ENCODE measurements at places on chromosomes 7 and 10.
A peak's percentile ranks its signal among the peaks of the same experiment; 100 is the strongest.

DNA sequence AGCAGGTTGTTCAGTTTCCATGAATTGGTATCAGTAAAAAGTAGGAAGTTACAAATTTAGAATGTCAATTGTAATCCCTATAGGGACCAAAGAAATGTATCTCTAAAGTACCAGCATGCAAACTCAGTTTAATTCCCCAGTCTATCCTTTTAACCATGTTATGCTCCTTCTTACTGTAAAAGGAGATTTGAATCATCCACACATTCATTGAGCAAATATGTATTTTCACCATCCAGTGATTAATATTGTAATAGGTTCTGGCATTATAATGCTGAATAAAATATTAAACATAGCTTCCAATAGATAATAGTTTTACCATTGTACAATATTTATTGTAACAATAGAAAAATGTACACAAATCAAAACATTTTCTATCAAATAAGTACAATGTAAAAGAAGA is 228.2 kb upstream of the SEMA3A start:
- DNase-seq: no peak

GRCh38 chr10:127434006-127434405 is 115.1 kb upstream of the NPS start:
- no peak for DNase-seq

DNA sequence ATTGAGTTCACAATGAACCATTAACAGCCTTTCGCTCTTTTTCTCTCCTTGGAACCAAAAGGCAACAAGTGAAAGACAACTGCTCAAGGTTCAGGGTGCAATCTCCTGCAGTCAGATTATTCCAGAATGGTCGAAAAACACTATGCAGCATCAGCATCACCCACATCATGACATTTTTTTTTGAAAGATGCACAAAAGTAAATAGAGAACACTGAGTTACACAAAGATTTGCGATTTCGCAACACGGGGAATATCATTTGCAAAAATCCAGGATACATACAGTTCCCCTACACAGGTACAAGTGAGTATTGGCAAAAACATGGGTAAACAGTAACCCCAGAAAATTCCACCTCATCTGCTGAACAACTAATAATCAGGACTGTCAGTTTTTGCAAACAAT is 611.5 kb downstream of the KCNMA1 start:
- DNase-seq: no peak

DNA sequence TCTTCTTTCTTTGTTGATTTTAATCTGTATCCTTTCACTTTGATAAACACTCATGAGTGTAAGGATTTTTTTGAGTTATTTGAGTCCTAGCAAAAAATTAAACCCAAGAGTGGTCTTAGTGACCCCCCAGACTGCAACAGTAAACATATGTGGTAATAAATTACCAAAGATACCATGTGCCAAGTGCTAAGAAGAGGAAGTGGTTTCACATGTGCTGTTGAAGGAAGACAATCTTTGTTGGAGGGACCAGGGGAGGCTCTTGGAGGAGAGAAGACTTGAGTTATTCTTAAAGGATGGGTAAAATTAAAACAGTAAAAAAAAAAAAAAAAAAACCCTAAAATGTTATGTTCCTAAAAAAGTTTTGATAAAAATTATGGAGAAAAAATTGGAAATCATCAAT is 150.2 kb downstream of the SEC23IP start:
- DNase-seq: no peak

DNA sequence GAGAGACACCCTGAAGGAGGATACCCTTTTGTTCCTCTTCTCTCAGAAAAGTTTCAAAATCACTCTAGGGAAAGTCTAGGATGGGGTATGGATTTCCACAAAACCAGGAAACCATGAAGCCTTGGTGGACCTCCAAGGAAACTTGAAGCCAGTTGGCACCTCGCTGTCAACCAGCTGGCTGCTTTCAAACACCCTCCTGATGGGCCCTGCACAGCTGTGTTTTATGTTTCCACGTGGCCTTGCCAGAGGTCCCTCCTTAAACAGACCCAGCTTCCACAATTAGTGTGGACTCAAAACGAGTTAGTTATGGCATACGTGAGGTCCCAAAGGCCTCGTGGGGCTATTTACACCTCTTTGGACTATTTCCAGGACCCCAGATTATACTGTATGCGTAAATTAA is 5.9 kb downstream of the PPP1R3A start:
- no peak for DNase-seq

DNA sequence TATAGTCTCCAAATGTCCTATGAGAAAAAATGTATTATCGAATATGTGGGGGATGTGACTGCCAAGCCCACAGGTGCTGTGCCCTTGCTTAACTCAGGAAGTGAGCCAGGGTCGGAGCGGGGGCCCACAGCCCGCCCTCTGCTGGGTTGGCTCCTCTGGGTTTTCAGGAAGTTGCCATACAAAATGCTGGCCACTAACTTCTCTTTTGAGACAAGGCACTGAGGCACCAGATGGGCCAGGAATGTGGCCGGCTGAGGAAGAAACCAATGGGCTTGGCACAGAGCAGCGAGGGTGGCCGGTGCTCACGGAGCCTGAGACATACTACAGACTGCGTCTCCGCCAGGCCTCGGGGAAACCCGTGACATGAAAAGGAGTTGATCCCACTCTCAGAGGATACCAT is 58.9 kb downstream of the FAM53B start:
- DNase-seq: no peak

GRCh38 chr10:117653170-117653515 is 110.6 kb downstream of the EMX2 start:
- DNase-seq: peak; percentile 39

DNA sequence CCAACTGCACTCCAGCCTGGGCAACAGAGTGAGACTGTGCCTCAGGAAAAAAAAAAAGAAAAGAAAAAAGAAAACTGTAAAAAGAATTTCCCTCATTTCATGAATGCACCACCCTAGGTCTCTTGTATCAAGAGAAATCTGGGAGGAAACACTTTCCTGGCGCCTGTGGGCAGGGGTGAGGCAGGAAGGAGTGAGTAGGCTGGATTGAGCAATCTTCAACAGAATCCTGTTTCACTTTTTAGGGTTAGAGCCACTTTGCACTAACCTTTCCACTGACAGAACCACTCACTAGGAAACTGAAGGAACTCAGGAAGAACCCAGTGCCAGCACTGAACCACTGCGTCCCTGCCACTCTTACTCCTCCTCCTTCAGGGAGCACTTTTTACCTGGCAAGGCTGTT is 282.1 kb downstream of the CCDC3 start:
- DNase-seq: no peak

DNA sequence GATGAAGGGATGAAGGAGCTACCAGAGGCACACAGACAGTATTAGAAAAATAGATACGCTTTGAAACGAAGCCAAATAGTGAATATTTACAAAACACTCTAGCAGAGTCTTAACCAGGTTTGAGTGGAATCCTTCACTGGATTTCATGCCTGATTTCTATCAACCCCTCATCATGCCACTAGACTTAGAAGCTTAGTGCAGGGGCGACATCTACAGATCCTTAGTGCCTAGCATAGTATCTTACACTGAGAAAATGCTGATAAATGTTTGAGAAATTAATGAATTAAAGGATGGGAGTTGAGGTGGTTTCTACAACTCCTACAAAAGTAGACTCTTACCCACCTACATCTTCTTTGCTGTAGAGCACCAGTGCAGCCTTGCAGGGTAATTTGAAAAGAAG is 54.7 kb upstream of the CCNJ start:
- no peak for DNase-seq

- DNase-seq: no peak
Observed at GRCh38 chr7:6172910-6173295, 99.5 kb downstream of the CYTH3 start.

GRCh38 chr10:48990226-48990625 is 50.6 kb upstream of the LRRC18 start:
- no peak for DNase-seq

GRCh38 chr10:126671402-126671975 is 996 bp upstream of the C10orf90 start:
- no peak for DNase-seq

DNA sequence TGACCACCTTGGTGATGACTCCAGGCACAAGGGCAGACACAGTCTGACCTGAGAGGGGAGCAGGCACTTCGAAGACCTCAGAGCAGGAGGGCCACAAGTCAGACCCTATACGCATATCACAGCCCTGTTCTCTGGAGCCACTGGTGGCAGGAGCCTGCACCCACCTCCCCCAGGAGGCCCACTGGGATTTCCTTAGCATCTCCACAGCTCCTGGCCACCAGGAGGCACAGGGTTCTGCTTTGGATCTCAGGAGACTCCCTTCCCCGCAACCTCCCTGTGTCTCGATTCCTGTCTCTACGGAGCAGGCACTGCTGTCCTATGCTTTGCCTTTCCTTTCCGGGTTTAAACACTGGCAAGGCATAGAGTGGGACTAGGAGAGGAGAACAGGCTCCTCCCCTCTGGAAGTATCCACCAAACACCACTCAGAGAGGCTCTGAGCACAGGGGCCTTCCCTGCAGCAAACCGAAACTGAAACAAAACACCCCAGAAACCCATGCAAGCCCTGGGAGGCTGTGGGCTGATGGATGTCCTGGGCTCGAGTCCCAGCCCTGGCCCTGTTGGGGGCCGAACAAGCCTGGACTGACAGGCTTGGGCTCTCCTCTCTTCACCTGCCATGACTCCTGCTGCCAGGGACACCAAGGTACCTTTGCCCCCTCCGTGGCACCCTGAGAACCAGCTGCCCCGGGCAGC is 166.3 kb downstream of the NEURL1 start:
- DNase-seq: peak; percentile 78

DNA sequence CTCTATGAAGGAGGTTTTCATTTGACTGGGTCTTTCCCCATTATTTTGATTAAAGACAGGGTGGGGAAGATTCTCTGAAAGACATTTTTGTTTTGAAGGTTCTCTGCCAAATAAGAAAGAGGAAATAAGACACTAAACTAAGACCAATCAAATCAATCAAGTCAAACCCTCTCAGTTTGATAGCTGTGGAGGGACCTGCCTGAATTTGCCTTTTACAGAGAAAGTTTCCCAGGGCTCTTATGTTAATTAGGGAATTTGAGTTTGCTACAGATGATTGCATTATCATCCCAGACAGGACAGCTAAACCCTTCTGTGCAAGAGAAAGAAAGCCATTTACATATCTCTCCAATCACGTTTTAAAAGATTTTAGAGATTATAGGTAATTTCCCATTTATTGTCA is 80.0 kb downstream of the CSTF2T start:
- DNase-seq: no peak

- DNase-seq: no peak
Observed at GRCh38 chr10:88896372-88896993, 16.4 kb downstream of the STAMBPL1 start.

GRCh38 chr7:151385626-151386300 is 24.1 kb downstream of the WDR86 start:
- DNase-seq: no peak

GRCh38 chr10:80344276-80344675 is 12.3 kb downstream of the DYDC1 start:
- no peak for DNase-seq

GRCh38 chr10:100907773-100908363 is 4.9 kb upstream of the SLF2 start:
- no peak for DNase-seq

DNA sequence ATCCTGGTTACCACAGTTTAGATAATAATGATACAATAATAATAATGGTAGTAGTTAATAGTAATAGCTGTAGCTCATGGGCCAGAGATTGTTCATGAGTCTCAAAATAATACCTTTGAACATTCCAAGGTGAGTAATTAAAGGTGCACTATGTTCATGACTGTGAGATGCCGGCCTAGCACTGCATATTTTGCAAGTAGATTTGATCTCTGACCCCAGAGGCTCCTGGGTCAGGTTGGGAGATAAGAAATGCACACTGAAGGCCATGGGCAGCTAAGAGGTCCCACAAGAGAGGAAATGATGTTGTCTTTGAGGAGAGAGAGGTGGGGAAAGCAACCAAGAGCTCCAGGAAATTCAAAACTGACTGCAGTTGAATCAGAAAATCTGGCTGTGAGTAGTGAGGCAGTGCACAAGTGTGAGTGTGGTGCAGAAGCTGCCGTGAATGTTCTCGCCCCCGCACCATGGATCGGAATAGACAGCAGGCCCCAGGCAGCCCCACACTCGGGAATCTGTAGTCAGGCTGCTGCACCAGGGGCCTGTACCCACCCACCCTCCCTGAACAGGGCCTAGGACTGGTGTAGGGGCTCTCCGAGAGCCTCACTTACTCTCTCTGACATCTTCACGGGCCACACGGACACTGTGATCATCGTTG is 11.9 kb downstream of the CPXM2 start:
- DNase-seq: no peak

- no peak for DNase-seq
Observed at GRCh38 chr7:48976253-48976652, 51.9 kb downstream of the CDC14C start.

DNA sequence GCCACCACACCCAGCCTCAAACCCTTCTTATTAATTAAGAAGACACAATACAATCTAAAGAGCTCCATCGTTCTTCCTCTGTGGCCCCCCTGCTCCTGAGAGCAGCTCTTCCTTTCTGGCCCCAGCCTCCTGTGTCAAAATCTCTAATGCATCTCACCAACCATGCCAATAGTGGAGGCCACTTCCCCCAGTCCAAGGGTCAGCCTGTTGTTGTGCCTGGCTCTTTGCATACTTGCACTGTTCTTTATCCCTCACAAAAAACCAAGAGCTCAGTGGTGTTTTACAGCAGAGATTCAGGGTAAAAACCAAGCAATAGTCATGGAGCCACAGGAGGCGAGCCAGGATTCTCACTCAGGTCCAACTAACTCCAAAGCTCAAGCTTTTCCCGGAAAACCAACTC is 190.2 kb downstream of the GFRA1 start:
- no peak for DNase-seq

- no peak for DNase-seq
Observed at GRCh38 chr10:31112961-31113360, 81.3 kb upstream of the ZNF438 start.

DNA sequence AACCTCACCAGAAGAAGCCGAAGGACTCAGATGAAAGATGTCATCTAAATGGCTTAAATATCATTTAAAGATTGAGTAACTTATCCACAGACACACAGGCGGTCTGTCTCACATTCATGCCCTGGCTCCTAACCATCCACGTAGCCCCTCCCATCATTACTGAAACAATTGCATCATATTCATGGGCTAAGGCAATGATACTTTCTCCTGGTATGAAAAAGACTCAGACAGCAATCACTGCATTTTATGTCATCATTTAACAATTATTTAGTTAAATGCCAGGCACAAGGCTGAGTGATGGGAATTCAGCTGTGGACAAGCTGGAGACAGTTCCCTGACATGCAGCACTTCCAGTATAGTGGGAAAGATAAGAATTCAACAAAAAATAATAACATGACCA is 11.2 kb upstream of the TECTB start:
- DNase-seq: no peak
